ENCODE measurements at places on chromosomes 16 and 17.

GRCh38 chr17:78919861-78920450, 5.2 kb downstream of the TIMP2 start:
- DNase-seq = no peak

GRCh38 chr17:63848834-63849689, 6.6 kb upstream of the SMARCD2 start:
- peak; percentile 87 for DNase-seq

DNA sequence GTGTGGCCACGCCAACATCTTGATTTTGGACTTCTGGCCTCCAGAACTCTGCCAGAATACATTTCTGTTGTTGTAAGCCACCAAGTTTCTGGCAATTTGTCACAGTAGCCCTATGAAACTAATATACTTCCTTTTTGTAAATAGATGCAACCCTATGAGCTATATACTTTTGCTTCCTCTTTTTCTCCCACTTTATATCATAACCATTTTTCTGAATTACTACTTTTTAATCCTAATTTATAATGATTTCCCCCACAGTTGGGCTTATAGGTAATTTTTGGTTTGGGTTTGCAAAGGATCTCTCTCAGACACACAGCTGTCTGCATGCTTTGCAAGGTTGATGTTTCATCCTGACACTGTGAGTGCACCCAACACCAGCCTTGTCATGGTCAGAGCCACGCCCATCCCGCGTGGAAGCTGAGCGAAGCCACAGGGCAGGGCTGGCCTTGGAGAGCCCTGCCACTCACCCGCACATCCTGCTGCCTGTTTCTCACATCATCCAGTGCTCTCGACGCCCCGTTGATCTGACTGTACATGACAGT, 5.8 kb downstream of the TRIM25 start:
- DNase-seq = peak; percentile 26

GRCh38 chr16:17509194-17509593, 38.4 kb upstream of the XYLT1 start:
- no peak for DNase-seq

- no peak for DNase-seq
These were observed 11.5 kb downstream of the CDH13 start for GRCh38 chr16:82638095-82638798.

DNA sequence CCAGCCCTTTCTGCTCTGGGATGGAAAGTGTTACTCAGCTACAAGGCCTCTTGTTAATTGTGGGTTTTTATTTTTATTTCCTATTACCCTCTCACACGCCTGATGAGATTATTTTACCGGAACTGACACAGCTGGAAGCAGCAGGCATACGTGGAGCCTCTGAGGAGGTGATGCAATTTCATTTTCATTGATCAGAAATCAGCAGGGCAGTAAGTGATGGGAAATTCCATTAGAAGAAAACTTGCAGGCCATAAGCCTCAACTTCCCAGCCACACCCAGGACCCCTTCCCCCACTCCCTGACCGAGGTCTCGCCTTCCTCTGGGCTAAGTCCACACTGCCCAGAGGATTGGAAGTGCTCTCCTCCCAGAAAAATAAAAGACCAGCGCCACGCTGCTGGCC, 69.7 kb downstream of the ZFHX3 start:
- DNase-seq = no peak

GRCh38 chr17:70183508-70183907, 14.2 kb downstream of the KCNJ2 start:
- DNase-seq = no peak

- DNase-seq = no peak
These were observed 2.5 kb downstream of the ARHGAP27 start for GRCh38 chr17:45430006-45430737.

Measured in CMK (cell line).